ENCODE measurements at places on chromosomes 6 and 20.

GRCh38 chr20:4216866-4217265 is 201.5 kb upstream of the RNF24 start:
- no peak for DNase-seq

GRCh38 chr6:142874676-142875075 is 70.3 kb downstream of the HIVEP2 start:
- DNase-seq = no peak

DNA sequence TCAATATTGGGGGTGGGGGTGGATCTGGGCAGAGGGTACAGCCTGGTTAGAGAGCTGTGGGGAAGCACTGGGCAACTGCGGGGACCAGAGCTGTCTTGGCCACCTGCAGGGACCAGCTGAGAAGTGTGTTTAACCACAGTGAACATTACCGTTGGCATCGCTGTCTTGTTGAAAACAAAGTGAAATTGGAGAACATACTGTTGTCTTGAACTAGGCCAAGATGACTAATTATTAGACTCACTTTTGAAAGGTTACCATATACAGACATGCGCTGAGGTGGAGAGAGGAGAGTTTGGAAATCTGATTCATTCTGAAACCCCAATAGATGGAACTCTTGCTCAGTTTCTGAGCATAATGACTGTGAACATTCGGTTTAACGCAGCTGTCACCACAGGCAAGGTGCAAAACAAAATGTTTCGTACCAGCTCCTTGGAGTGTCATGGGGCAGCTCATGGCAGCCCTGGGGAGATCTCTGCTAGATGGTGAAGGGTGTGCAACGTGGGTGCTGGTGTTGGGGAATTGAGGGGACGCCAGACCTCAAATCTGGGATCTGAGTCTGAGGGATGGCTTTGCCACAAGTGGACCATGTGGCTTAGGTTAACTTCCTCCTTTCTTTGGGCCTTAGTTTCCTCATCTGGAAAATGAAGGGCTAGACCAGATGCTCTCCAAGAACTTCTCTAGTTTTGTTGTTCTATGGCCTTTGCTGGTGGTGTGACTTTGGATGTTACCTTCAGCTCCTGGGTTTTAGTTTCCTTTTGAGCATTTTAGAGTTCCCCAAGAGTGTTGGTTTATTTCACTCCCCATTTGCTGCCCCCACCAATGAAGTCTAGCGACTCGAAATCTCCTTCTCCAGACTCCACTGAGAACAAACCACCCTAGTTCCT is 24.6 kb upstream of the GTSF1L start:
- DNase-seq = peak; percentile 48

GRCh38 chr20:63703471-63703975 is 4.3 kb downstream of the ARFRP1 start:
- DNase-seq = no peak

DNA sequence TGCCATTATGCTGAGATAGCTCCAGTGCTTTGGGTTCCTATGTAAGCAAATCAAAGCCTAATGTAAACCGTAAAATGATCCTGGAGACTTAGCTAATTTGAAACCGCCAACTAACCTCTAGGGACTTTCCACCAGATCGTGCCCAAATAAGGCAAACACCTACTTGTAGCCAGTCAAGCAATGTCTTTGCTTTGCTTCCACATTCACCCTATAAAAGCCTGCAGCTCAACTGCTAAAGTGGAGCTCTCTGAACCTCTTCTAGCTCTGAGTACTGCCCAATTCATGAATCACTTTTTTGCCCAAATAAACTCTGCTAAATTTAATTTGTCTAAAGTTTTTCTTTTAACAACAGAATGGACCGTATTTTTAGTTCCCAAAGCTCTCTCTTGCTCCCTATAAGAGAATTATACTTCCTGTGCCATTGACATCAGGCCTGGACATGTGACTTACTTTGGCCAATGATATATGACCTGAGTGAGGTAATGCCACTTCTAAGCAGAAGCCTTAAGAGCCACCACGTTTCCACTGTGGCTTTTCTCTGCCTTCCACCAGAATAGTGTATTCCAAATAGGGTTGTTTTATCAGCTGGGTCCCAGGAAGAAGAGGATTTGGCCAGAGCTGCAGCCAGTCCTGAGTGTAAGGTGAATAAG is 34.8 kb upstream of the PSMF1 start:
- no peak for DNase-seq

DNA sequence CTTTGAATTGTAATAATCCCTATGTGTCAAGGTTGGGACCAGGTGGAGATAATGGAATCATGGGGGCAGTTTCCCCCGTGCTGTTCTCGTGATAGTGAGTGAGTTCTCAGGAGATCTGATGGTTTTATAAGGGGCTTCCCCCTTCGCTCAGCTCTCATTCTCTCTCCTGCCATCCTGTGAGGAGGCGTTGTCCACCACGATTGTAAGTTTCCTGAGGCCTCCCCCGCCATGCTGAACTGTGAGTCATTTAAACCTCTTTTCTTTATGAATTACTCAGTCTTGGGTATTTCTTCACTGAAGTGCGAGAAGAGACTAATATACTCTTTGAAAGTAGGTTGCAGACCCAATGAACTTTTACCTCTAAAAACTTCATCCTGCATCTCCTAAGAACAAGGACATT is 39.2 kb upstream of the KCNG1 start:
- peak; percentile 35 for DNase-seq

DNA sequence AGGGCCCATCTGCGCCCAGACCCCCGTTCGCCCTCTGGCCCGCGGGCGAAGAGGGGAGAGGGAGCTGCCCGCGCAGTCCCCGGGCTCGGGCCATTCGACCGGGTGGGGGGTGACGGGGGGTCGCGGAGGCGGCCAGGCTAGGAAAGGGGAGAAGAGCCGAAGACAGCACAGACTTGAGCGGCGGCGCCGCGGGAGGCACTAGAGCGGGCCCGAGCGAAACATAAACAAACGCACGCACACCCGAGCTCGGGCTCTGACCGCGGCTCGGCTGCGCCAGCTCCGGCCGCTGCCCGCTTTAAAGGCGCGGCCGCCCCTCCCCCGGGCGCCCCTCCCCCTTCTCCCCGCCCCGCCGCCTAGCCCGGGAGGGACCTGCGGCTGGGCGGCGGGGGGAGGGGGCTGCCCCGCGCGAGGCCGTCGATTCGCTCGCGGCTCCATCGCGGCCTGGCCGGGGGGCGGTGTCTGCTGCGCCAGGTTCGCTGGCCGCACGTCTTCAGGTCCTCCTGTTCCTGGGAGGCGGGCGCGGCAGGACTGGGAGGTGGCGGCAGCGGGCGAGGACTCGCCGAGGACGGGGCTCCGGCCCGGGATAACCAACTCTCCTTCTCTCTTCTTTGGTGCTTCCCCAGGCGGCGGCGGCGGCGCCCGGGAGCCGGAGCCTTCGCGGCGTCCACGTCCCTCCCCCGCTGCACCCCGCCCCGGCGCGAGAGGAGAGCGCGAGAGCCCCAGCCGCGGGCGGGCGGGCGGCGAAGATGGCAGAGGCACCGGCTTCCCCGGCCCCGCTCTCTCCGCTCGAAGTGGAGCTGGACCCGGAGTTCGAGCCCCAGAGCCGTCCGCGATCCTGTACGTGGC is at the start of gene FOXO3:
Gene FOXO3 (plus strand): TSS at position 455 of the 846 bp plus-strand sequence. CDS start 292 bp downstream, at position 747.
- DNase-seq = peak; percentile 63

DNA sequence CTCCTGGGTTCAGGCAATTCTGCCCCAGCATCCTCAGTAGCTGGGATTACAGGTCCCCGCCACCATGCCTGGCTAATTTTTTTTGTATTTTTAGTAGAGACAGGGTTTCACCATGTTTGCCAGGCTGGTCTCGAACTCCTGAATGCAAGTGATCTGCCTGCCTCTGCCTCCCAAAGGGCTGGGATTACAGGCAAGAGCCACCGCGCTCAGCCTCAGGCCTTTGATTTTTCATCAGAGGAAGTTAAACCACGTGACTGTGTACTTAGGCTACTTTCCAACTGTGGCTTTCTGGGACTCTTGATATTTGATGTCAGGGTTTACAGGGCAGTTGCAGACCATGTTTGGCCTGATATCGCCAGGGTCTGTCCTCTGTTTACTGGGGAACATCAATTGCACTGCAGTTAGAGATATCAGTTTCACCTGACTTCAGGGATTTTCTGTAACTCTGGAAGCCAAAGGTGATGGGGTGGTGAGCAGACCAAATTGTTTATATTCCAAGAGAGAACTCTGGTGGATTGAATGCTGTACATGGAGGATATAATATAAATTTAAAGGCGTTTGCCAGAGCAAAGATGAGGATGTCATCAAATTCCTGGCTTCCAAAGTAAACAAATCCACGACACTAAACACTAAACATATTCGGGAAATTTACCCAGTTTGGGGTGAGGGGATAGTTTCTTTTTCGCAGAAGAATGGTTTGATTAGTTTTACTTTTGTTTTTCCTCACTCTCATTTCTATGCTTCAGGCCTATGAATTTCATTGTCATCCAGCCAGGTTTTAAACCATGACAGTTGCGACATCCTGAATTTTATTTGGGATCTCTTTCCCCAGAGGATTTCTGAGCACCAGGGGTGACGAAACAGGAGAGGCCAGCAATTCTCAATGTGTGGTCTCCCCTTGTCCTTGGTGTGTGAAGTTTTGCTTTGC is 4.2 kb downstream of the PSMF1 start:
- DNase-seq = no peak

- no peak for DNase-seq
Observed at GRCh38 chr6:14344486-14344885, 226.9 kb downstream of the CD83 start.

DNA sequence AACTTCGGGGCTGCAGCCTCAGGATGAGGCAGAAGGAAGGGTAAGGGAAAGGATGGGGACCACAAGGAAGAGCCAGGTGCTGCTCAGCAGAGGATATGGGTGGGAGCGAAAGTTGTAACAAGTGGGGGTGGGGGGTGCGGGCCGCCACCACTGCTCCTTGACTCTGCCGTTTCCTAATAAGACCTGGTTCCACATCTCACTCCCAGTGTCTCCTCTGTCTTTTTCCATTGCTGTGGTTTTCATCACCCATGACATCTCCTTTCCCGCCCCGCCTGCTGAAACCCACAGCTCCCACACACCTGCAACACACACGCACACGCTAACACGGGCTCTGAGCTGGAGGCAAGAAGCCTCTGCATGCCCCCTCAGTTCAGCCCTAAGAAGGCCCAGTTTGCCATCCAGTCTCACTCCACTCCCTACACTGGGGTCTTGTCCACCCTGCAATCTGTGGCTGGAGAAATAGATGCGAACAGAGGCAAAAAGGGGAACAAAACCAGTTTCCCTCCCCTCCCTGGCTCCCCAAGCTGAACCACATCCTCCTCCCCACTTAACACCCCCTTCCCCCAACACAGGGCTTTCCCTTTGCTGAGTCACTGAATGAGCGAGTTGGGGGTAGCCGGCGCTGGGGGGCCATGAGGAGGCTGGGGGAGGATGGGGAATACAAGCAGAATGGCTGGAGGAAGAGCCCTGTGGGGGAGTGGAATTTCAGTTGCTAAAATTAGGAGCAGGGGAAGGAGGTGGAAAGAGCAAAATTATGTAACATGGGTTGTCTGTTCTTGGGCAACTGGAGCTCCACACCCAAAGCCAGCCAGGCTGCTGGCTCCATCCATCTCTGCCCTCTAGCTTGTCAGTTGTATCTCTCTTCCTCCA is 11.5 kb downstream of the NFKBIL1 start:
- peak; percentile 69 for DNase-seq

DNA sequence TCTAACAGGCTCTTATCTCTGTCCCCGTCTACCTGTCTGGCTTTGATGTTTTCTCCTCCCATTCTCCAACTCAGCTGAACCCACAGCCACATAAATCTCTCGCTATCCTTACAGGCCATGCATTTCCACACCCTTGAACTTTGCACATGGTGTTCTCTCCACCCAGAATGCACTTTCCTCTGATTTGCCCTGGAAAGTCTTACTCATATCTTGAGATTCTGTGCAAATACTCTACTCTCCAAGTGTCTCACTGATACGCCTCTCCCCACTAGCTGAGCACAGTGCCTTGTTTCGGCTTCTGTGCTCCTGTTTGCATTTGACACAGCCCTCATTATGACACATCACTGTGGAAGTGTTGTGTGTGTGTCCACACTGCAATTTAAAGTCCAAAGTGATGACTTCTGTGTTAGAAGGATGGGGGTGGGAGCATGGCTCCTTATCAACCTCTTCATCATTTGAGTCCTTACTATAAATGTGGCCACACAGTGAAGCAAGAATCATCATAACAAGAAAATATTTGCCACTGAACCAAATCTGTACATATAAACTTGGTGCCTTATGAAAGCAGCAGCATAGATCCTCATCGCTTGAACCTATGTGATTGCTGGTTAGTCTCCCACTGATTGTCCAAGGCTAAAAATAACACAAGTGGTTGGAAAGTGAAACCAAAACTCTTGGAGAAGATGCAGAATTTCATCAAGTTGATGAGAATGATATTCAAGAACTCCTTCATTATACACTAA is 5.5 kb upstream of the PRELID3B start:
- no peak for DNase-seq

DNA sequence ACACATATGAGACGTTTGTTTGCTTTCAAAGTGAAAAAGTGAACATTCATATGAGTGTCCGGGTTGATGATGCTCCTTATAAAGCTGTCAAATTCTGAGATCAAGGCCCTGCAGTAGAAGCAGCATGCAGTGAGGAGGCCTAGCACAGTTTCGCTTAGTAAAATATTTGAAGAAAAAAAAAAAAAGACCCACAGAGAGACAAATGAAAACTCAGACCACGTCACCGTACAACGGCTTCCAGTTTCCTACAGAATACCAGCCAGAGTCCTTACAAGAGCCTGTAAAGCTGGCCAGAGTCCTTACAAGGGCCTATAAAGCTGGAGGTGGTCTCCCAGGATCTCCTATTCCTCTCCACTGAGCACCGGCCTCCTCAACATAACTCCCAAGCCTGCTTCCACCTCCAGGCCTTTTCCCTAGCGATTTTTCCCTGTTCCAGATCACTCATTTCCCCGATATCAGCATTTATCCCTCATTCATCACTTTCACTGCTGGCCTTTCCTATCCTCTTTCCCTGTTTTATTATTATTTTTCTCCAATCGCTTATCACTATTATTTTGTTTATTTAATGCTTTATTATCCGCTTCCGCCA is 1.5 kb upstream of the HMGN4 start:
- peak; percentile 23 for DNase-seq

DNA sequence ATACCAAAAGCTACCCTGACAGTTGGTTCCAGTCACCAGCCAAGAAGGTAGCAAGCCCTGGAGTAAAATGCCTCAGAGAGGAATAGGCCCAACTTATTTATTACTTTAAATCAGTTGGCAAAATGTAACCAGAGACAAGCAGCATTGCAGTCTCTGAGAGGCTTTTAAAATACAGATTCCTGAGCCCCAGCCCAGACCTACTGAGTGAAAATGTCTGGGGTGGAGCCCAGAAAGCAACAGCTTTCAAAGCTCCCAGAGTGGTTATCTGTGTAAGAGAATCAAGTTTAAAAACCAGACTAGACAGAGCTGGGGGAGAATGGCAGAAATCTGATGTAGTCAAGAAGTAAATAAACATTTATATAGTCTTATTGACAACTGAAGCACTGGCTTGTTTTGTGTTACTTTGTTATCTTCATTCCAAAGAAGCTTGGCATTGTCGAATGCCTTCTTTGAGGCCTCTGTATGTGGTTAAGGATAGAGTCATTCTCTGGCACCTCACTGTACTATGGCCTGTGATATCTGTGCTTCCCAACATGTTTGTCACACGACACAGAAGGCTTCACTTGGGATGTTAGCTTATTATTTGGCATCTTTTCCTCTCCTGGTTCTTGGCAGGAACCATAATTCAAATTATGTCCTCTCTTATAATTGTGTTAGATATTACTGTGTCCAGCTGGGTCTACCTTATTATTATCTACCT is 313.5 kb downstream of the SLC35F1 start:
- DNase-seq = no peak
